ENCODE measurements at places on chromosomes 7 and 10. TPM values are rescaled to one million over a fixed set of nuclear protein-coding genes. Genes with fewer than 3 reads are reported as not detected.

Gene ELFN1
- 0.83 TPM for total RNA-seq

Gene SHOC2
- total RNA-seq, result 51.1 TPM

Gene TRIM50
- total RNA-seq, result under 0.01 TPM

Gene CCL26
- total RNA-seq, result not detected

Gene GRM8
- total RNA-seq, result not detected

GRCh38 chr10:60387531-60387930 is 2.1 kb downstream of the ANK3 start:
- DNase-seq, result no peak

- DNase-seq, result no peak
Observed at GRCh38 chr10:77667426-77668324, 30.1 kb upstream of the KCNMA1 start.

- DNase-seq, result no peak
Observed at GRCh38 chr10:110700947-110701616, 56.9 kb downstream of the RBM20 start.

- DNase-seq, result peak; percentile 52
Observed at GRCh38 chr10:62584731-62585130, 210.6 kb downstream of the ZNF365 start.

- DNase-seq, result no peak
Observed at GRCh38 chr7:46391231-46392201, 470.4 kb upstream of the IGFBP3 start.

DNA sequence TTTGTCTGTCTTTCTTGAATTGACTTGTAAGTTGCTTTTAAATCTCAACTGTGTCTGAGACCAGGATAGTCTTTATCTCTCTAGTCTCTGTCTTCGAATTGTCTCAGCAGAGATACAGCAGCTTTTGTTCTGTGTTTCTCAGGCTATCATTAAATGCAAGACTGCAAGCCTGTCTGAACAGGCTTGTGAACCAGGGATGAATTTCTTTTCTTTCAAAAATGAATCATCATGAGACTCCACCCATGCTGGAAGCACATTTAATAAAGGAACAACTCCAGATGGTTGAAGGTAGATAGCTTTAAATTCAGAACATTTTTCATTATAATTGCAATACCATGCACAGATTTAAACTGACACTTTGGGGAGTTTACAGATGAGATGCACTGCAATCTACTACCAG is 155.9 kb downstream of the SEC23IP start:
- DNase-seq, result peak; percentile 79

GRCh38 chr7:155493744-155494538 is 36.0 kb downstream of the EN2 start:
- no peak for DNase-seq

DNA sequence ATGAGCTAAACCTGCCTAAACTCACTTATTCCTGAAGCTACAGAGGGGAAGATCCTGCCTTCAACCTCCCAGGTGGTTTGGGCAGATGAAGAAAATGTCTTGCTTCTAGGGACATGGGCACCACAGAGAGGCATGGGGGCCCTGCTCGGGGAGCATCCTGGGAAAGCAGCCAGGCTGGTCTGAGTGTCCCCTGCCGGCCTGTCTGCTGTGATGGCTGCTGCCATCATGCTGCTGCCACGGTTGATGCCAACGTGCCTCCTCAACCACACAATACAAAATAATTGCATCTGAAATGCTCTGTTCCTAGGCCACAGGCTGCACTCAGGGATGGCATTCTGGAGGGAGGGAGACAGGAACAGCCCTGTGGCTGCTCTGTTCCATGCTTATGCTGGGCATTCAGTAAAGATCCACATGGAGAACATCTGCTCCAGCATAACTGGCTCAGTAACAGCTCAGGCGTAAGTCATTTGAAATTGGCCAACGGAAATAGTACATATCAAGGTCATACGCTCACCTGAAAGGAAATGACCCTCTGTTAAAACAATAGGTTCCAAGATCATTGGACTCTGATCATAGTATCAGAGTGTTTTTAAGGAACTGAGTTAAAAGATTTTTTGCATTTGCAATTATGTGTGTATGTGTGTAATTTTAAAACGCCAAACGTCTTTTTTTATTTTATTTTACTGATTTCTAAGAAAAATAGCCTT is 299.0 kb downstream of the TNS3 start:
- no peak for DNase-seq

GRCh38 chr7:127678947-127679346 is 27.0 kb downstream of the SND1 start:
- DNase-seq, result no peak

DNA sequence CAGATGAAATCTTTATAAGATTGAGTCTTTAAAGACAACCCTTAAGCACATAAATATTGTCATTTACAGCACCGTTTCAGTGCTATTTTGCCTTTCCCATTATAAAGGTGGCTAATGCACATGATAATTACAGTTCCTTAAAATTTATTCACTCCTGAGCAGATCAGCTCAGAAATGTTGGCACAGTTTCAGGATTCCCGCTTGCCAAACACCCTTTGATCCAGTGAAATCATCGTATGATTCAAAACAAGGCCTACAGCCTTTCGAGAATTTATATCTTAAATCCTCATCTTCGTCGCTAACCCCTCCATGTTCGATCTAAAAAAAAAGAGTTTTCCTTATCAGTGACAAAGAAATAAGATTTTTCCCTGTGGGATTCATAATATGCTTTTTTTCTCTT is 14.1 kb upstream of the SOSTDC1 start:
- no peak for DNase-seq

- peak; percentile 97 for DNase-seq
Observed at GRCh38 chr7:26603631-26604030, 260.8 kb downstream of the SKAP2 start.

- DNase-seq, result no peak
Observed at GRCh38 chr7:132491391-132491945, 84.8 kb downstream of the PLXNA4 start.

GRCh38 chr7:151179946-151180345 is 7.1 kb downstream of the ASB10 start:
- no peak for DNase-seq

All from mammary epithelial cell (primary cell).